ENCODE measurements at places on chromosomes 12 and 14.

DNA sequence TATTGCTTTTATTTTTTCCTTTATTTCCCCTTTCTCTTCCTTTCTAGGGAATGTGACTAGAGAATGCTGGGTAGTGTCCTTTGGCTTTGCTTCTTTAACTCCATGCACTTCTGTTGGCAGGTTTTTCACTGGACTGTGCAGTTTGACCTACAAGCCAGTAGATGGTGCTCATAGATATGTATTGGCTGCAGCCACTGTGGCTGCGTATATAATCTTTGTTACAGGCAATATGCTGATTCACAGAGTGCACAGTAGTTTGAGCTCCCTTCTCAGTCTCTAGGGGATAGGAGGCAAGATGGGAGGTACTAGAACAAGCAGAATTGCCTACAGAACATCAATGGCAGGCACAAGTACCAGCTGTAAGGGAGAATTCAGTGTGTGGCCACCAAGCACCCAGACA is 503.5 kb downstream of the LRFN5 start:
- no peak for DNase-seq

DNA sequence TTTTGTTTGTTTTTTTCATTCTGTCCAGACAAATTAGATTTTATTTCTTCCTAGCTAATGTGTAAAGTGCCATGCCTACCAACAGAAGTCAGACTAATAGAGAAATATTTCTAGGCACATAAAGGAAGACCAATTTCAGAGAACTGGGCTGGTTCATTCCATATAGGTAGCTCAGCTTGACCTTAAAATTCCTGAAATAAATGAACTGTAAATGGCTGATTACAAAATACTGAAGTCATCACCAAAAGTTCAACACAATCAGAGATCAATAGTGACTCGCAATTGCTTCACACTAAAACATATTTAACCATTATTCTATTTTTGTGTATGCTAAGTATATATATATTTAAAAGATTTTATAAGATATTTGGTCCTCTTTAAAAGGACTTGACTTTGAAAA is 34.2 kb downstream of the PTPRB start:
- DNase-seq = no peak

DNA sequence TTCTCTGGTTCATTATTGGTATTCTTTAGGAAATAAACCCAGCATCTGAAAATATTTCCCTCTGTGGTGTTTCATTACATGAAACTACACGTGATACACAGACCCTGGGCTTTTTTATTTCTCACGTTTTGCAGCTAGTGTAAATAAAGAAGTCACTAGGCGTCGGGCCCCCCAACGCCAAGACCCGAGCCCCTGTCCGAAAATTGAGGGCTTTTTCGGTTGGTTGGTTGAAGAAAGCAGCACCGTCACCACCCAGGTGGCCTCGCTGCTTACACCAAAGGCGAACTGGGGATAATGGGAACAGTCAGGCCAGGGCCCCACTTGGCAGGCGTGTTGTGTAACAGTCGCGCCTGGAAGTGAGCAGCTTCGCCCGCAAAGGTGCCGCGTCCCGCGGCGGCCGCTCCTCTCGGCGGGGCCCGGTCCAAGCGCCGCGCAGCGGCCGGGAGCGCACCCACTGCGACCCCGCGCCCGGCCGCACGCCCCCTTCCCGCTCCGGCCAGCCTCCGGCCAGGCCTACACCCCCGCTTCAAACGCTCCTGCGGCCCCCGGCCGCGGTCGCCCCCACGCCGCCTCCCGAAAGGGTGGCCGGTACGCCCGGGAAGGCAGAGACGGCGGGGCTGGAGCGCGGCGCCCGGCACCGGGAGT is 1.2 kb downstream of the DUSP16 start:
- no peak for DNase-seq

DNA sequence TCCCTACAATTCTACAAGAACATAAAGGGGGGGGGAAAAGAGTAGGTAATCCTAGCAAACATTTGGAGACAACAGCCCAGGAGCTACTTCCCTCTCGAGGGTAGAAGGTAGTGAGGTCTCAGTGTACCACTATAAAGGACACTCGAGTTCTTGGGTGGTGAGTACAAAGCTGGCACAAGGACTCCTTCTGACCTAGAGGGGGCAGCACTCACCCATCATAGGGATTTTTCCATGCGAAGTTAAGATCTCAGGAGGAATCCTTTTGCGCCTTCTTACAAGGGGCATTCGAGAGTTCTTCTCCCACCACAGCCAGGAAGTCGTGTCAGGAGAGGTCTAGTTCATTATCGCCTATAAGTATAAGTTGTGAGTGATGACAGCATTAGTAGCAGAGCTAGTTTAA is 200.2 kb upstream of the RBM19 start:
- no peak for DNase-seq

DNA sequence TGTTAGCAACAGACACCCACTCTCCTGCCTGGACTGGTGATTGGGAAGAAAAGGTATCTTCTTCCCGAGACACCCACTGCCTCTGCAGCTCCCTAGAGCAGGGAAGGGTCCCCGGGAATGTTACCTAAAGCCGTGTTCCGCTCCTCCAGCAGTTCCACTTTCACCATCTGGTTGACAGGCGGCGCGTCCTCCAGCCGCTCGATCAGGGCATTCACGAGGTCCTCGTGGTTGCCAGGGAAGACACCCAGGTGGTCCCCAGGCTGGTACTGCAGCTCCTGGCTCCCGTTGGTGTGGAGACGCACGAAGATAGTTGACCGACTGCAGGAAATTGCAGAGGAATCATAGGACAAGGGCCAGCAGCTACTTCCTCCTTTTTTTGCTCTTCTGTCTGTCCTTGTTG is 44.2 kb upstream of the FBXO21 start:
- no peak for DNase-seq

DNA sequence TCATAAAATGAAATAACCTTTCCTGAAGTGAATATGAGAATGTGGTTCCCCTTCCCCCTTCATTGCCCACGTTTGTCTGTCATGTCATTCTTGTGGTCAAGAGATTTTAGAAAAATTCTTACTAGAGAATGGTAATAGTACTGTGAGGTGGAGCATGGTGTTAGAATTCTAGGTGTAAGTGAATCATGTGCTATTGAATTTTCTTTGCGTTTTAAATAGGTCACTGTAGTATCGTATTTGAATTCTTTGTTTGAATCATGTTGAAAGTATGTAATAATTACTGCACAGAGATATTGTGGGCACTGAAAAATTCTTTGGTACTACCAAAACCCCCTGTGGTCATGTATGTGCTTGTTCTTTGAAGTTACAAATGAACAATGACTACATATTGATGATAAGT is 49.9 kb downstream of the FUT8 start:
- no peak for DNase-seq

- no peak for DNase-seq
Measured at GRCh38 chr14:76909266-76909665, 83.1 kb downstream of the LRRC74A start.

Measured in cortex of kidney (tissue), 1 donor.